ENCODE measurements at places on chromosomes 1 and 21. TPM values are rescaled to one million over a fixed set of nuclear protein-coding genes. Genes with fewer than 3 reads are reported as not detected.

TMEM125 gene
- not detected for total RNA-seq

IGSF9 gene
- total RNA-seq, result 0.16 TPM

GIPC2 gene
- 9.6 TPM for total RNA-seq

GBP1 gene
- total RNA-seq, result 28.0 TPM

PDXK gene
- total RNA-seq, result 60.2 TPM

LPAR3 gene
- not detected for total RNA-seq

PPP1R12B gene
- total RNA-seq, result 11.6 TPM

LYPD8 gene
- total RNA-seq, result not detected

LAMTOR5 gene
- 150 TPM for total RNA-seq

VHLL gene
- 0.73 TPM for total RNA-seq

MROH9 gene
- total RNA-seq, result not detected

All from endothelial cell of umbilical vein (primary cell).